Right kidney (tissue), 9 donors: ENCODE measurements at places on chromosomes 7 and 10.

DNA sequence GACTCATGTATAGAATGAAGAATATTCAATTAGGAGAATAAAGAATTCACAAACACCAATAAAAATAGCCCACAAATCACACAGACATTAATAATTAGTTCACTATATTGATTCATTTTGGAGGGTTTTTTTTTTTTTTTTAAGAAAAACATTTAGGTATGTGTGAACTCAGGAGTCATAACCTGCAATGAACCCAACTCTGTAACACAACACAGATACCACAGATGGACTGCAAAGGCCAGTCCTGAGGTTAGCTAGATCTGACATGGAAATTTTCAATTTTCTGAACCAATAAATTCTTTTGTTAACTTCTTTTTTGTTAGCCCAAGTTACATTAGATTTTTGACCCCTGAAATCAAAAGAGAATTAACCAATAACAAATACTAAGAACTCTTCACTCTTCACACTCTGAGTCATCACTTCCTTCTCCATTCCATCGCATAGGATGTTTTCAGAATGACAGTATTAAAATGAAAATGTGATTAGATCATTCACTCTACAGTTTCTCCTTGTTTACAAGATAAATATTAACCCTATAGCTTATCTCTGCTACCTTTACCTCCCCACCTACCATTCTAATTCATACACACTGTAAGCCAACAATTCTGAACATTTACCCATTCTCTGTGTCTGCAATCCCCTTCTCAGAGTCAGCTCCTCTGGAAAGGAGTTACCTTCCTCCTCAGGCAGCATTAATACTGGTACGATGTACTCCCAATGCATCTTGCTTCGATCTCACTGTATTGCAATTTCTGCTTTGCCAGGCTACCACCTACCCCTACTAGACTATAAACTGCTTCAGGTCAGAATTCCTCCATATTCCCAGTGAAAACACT, 141.5 kb downstream of the LRRN3 start:
- no peak for DNase-seq

DNA sequence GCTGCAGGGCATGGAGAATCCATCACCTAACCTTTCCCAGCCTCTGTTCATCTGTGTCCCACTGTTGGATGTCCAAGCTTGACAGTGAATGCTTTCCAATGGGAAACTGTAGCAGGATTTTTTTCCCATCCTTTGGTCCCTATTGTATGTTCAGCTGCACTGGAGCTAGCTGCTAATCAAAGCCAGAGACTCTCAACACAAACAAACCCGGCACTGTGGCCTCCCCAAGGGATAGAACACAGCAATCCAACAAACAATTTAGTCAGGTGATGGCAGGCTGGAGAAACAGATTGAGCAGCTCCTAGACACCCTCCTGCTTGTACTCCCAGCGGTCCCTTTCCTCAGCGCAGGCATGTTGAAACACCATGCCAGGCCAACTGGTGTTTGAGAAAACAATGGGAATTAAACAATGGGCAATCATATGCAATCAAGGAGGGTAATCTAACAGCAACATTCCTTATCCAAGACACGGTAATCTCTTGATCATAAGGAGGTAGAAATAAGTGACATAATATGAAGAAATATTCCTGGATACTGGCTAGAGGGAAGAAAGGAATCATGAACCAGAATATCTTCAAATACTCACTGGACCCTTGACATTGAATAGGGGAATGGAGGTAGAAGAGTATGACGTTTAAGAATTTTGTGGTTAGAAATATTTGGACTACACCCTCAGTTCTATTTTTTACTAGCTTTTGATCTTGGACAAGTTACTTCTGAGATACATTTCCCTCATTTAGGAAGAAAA, 15.0 kb downstream of the PTN start:
- no peak for DNase-seq

- DNase-seq = no peak
These were observed 106.5 kb upstream of the BMPER start for GRCh38 chr7:33798686-33799325.

GRCh38 chr10:100509241-100509840, 10.3 kb downstream of the SEC31B start:
- no peak for DNase-seq

DNA sequence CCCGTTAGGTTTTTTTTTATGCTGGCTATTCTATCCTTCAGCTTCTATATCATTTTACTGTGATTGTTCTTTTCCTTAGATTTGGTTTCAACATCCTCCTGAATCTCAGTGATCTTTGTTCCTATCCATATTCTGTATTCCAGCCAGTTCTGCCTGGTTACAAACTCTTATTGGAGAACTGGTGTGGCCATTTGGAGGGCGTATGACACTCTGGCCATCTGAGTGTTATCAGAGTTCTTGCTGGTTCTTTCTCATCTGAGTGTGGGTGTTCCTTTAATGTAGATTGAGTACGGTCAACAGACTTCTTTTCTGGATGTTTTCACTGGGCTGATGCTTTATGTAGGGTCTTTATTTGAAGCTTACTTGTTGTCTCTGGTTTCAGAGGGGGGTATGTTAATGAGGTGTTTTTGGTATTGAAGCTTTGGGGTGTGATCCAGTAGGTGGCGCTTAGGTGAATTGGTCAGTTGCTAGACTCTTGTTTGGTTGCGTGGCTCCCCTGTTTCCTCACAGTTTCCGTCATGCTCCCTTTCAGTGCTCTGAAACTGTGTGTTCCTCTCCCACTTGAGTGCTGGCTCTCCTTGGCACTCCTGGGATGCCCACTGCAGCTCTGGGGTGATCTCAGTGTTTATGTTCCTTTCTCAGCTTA, 80.7 kb downstream of the FANK1 start:
- no peak for DNase-seq

- peak; percentile 83 for DNase-seq
These were observed 5.7 kb upstream of the TNRC18 start for GRCh38 chr7:5429253-5429856.

DNA sequence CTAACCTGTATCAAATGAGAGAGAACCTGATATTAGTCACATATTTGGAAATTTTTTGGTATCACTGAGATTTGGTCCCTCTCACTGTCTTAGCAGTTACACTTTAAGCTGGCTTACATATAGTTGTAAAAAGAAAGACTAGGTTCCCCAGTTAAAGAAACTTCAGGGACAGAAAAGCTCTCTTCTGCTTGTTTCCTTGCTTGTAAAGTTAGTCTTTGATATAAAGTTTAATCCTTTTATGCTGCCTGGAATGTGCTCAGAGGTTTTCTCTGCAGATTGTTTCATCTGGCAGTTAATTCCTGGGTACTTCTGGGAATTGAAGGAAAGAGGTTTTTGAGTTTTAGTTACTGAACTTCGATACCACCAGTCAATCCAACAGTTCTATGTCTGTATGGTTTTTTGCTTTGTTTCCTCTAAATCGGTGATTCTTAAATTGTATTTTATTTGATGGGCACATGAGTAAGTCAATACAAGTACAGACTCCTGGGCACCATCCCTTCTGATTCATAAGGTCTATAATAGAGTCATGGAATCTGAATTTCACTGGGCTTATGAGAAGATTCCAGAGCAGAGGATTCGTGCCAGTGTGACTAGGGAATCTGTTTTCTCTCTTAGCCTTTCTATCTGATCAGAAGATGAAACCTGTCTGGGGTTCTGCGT, 1080.9 kb upstream of the C7orf33 start:
- DNase-seq = no peak

DNA sequence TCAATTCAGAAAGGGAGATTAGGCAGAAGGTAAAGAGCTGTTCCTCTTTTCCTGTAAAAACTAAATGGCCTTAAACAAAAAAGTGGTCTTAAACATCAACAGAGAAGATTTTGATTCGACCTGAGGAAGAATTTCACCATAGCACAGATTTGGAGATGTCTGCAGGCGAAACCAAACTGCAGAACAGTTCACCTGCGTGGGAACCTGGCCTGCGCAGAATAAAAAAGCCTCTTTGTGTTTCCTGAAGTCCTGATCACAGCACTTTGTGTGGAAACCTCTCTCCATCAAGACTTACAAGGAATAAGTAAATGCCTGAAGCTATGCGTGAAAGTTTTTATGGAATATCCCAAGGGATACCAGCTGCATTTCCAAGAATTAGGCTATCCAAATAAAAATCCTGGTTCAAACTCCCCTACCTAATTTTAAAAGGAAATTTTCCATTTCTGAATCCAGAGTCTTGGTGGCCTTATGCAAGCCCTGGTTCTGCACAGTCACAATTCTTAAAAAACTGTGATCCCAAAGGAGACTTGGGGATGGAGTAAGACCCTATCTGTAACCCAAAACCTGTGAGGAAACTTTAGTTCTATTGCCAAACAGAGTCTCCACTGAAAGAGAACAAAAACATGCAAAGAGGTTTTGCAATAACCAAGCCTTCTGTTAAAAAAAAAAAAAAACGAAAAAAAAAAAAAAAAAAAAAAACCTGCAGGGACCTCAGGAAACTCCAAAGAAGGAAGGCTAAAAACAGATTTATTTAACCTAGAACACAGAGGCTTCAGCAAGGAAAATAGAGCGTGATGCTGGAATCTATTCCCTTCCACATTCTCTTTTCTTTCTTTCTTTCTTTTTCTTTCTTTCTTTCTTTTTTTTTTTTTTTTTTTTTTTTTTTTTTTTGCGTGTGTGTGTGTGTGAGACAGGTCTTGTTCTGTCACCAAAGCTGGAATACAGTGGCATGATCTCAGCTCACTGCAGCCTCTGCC, 10.4 kb downstream of the CALML3 start:
- DNase-seq = no peak

- DNase-seq = no peak
These were observed 316.1 kb downstream of the CCDC3 start for GRCh38 chr10:12685261-12686058.
